ENCODE measurements at places on chromosomes 1 and 21. TPM values are rescaled to one million over a fixed set of nuclear protein-coding genes. Genes with fewer than 3 reads are reported as not detected.

DNA sequence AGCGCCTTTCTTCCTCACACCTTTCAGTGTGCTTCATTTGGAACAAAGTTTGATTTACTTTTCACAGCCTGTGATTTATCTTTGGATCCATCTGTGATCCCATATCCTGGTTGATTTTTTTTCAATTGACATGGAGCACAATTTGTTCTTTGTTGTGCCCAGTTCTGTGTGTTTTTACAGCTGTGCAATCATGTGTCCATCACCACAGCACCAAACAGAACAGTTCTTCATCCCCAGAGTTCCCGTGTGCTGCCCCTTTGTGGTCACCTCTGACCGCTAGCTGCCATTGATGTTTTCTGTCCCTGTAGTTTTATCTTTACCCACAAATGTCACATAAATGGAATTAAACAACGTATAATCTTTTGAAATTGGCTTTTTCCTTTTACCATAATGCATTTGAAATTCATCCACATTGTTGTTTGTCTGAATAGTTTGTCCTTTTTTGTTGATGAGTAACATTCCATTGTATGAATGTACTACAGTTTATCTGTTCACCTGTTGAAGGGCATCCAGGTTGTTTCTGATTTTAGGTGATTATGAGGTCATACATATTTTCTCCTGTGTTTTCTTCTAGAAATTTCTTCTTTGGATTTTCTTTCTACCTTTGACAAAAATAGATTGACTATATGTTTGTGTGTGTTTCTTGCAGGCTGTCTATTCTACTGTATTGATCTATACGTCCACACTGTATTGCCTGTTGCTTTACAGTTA is 17.4 kb downstream of the MIGA1 start:
- no peaks in the 10 kb centered on the region for H3K27me3 ChIP-seq
- no peak for DNase-seq
- H3K27ac ChIP-seq = no peak overlapping the region
- H3K36me3 ChIP-seq = peaks cover 5% of the 10 kb centered on the region
- H3K4me1 ChIP-seq = peaks cover 10% of the 10 kb centered on the region

DNA sequence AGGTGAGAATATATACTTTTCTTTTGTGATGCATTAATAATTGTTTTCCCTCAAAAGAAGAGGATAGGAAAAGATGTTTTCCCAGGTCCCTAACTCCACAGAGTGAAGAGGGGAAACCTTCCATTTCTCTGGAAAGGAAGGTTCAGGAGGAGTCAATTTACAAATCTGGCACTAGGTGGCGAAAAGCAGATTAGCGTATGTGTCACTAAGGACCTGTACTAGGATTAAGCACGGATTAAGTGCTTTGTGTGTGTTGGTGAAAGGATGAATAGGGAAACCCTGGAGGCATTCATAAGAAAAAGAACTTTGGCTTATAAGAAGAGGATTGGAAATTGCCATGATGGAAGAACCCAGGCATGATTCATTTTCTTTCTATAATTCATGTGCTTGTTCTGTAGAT is 410.1 kb upstream of the PLXNA2 start:
- no peak overlapping the region for H3K4me3 ChIP-seq
- H3K36me3 ChIP-seq = no peaks in the 10 kb centered on the region
- no peak overlapping the region for H3K27ac ChIP-seq
- DNase-seq = no peak

DNA sequence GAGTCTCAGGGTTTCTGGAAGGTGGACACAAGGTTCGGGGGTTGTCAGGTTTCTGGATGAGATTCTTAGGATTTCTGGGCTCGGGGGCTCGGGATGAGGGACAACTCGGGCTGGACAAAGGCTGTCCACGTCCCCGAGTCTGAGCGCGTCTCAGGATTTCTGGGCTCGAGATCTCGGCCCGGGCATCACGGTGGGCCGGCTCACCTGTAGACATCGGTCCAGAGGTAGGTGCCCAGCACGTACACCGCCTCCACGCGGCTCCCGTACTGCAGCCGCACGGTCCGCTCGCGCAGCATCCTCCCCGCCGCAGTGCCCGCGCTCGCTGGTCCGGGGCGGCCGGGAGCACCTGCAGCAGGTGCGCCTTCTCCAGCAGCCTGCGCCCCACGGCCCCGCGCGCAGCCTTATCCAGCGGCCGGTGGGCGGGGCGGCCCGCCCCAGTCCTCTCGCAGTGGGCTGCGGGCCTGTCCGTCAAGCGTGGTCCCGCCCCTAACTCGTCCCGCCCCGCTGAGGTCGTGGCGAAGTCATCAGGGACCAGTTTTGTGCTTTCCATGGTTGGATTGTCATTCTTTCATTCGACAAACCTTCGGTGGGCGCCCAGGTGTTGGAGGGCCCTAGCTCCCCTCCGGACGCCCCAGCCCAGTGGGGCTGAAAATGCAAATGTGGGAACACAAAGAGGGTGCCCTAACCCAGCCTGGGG is at the start of gene PADI2:
TSS of gene PADI2 (minus strand) at position 376 of the 697 bp plus-strand sequence. CDS start at position 296, 80 bp downstream.
- no peak for DNase-seq
- H3K4me1 ChIP-seq = no peaks in the 10 kb centered on the region
- no peak within 1 kb of the TSS for H3K4me3 ChIP-seq
- no peak within 1 kb of the TSS for H3K27ac ChIP-seq
- no peaks in the 10 kb centered on the region for H3K36me3 ChIP-seq

DNA sequence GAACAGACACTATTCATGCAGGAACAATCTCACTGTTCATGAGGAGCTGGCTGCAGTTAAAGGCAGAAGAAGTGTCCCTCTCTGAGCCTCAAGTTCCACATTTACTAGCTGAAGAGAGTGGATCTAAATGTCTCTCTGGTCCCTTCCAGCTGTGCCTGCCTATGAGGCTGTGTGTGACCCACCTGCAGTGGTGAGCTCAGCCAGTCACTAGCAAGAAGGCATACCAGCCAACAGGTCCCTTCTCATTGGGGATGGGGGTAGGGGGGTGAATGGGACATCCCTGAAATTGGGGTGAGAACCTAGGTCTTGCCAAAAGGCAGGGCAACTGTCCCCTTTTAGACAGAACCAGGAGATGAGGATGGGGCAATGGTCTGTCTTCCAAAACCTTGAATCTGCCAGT is 13.6 kb downstream of the RD3 start:
- no peak overlapping the region for H3K4me3 ChIP-seq
- H3K27ac ChIP-seq = no peak overlapping the region
- no peaks in the 10 kb centered on the region for H3K36me3 ChIP-seq
- DNase-seq = no peak
- no peaks in the 10 kb centered on the region for H3K4me1 ChIP-seq
- peaks cover 14% of the 10 kb centered on the region for H3K27me3 ChIP-seq

GRCh38 chr21:29121759-29122158 is 8.7 kb upstream of the MAP3K7CL start:
- no peaks in the 10 kb centered on the region for H3K27me3 ChIP-seq
- no peak overlapping the region for H3K27ac ChIP-seq

GRCh38 chr1:185520188-185520920 is 203.3 kb upstream of the IVNS1ABP start:
- no peaks in the 10 kb centered on the region for H3K27me3 ChIP-seq
- H3K27ac ChIP-seq = peak overlapping the region; percentile 47
- H3K4me3 ChIP-seq = no peak overlapping the region
- peaks cover 6% of the 10 kb centered on the region for H3K4me1 ChIP-seq

GRCh38 chr1:10802944-10803715 is 6.7 kb upstream of the CASZ1 start:
- peaks cover 71% of the 10 kb centered on the region for H3K27me3 ChIP-seq
- H3K4me1 ChIP-seq = no peaks in the 10 kb centered on the region
- no peak overlapping the region for H3K4me3 ChIP-seq
- no peak for DNase-seq

DNA sequence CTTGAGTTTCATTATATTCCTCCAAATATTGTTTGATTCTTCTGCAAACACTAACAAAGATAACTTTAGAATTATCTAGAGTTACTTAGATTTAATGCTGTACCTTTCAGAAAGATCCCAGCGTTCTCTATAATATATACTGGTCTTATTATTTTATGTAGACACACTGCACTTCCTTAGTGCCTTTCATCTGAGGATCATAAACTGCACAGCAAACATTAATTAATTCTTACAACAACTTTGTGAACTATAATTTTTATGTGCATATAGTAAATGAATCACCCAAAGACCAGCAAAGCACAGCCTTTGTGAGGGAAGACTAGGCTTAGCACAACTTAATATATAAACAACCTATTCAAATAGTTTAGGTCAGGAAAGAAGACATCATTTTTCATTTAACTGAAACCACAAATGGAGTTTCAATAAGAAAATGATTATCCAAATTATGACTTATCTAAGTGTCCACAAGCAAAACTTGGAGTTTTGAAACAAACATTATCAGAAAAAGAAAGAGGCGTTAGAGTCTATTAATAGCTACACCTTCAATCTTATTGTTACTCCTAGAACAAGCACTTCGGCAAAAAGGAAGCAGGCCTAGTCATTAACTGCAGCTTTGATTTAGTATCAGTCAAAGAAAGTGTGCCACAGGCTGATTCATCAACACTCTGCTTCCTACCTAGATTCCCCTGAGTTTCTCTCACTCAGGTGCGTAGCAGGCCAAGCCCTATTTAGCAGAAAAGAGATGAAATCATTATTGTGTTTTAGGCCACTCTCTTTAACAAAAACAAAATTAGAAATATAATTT is 22.5 kb upstream of the RC3H1 start:
- H3K4me3 ChIP-seq = no peak overlapping the region
- H3K4me1 ChIP-seq = no peaks in the 10 kb centered on the region
- DNase-seq = no peak
- no peak overlapping the region for H3K27ac ChIP-seq
- no peaks in the 10 kb centered on the region for H3K36me3 ChIP-seq

EXOC8 gene
- total RNA-seq = 20.2 TPM

RCC1 gene
- 57.1 TPM for total RNA-seq

TRIM58 gene
- total RNA-seq = 0.39 TPM

KRTAP7-1 gene
- total RNA-seq = not detected

DNA sequence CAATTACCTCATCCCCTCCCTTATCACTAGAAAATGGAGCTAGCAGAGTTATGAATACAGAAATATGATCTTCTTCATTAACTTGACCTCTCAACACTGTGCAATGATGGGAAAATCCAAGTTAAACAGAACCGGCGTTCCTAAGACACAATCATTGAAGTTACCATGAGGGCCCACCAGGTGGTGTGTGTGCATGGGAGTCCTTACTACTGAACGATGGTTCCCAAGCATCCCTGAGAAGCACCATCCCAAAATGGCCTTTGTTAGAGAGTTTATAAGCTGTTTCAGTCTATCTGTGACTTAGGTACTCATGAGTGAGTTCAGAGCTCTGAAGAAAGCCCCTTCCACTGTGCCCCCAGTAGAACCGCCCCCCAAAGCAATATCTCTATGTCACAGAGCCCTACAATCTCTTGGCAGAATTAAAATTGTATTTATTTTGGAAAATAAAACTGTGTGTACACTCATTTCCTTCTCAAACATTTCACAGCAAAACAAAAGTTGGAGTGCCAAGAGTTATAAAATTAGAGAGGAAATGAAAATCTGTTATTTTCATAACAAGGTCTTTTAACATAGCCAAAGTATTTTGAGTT is 56.8 kb downstream of the PLD5 start:
- no peak overlapping the region for H3K27ac ChIP-seq
- H3K27me3 ChIP-seq = no peaks in the 10 kb centered on the region
- H3K4me3 ChIP-seq = no peak overlapping the region
- no peak for DNase-seq
- no peaks in the 10 kb centered on the region for H3K4me1 ChIP-seq

OPRD1 gene
- total RNA-seq = not detected

GRCh38 chr1:42993502-42994136 is 35.0 kb upstream of the SLC2A1 start:
- H3K27me3 ChIP-seq = peaks cover 3% of the 10 kb centered on the region
- H3K4me1 ChIP-seq = no peaks in the 10 kb centered on the region
- peaks cover 4% of the 10 kb centered on the region for H3K36me3 ChIP-seq

DNA sequence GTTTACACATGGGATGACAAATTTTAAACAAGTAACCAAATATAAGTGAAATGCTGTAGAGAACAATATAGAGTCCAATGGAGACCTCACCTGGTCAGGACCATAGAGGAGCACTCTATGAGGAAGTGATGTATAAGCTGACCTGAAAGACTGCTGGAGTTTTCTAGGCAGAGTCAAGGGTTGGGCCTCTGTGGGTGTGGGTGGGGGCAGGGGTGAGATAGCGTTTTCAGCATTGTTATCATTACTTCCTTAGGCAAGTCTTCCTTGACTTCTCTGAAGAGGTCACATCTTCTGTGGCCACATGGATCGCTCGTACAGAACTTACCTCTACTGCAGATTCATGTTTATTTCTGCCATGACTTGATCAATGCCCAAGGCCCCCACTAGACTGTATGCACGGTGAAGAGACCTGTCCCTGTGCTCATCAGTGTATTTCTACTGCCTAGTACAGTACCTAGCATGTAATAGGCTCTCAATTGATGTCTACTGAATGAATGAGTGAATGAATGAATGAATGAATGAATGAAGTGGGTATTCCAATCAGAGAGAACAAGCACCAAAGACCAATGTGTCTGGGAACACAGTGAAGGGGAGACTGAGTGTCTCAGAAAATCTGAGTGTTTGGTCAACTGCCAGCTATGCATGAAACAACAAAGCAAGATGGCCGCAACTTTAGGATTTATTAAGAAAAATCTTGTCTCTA is 116.5 kb downstream of the RNF220 start:
- H3K27me3 ChIP-seq = no peaks in the 10 kb centered on the region
- H3K27ac ChIP-seq = no peak overlapping the region
- H3K4me3 ChIP-seq = no peak overlapping the region
- no peaks in the 10 kb centered on the region for H3K36me3 ChIP-seq
- no peak for DNase-seq

- no peak for DNase-seq
- H3K36me3 ChIP-seq = peaks cover 41% of the 10 kb centered on the region
- peak overlapping the region; percentile 58 for H3K4me3 ChIP-seq
- H3K4me1 ChIP-seq = peaks cover 63% of the 10 kb centered on the region
- H3K27me3 ChIP-seq = no peaks in the 10 kb centered on the region
- H3K27ac ChIP-seq = peak overlapping the region; percentile 96
Measured at GRCh38 chr21:14483296-14483695, 62.8 kb downstream of the SAMSN1 start.

GRCh38 chr1:43172527-43172972 is 420 bp downstream of the CFAP57 start:
- H3K4me3 ChIP-seq = peak overlapping the region; percentile 100
- peaks cover 20% of the 10 kb centered on the region for H3K36me3 ChIP-seq
- peak overlapping the region; percentile 91 for H3K27ac ChIP-seq
- peaks cover 27% of the 10 kb centered on the region for H3K27me3 ChIP-seq
- peak; percentile 86 for DNase-seq

DNA sequence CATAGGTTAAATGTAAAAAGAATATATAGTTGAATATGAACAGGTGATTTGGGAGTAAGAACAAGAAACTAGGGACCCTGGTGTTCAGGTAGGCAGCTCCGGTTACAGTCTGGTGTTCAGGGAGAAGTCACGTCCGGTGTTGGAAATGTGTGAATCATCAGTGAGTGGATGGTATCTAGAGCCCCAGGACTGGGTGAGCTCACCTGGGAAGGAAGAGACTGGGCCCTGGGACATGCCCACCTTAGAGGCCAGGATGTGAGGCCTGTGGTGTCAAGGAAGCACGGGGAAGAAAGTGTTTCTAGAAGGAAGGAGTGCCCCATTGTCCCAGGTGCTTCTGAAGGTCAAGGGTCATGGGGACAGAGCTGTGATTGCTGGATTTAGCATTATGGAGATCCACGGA is 1.5 kb upstream of the GJB3 start:
- no peak overlapping the region for H3K4me3 ChIP-seq
- no peaks in the 10 kb centered on the region for H3K36me3 ChIP-seq
- no peaks in the 10 kb centered on the region for H3K4me1 ChIP-seq
- no peak overlapping the region for H3K27ac ChIP-seq

- peak overlapping the region; percentile 51 for H3K27ac ChIP-seq
- DNase-seq = no peak
- H3K27me3 ChIP-seq = no peaks in the 10 kb centered on the region
- H3K36me3 ChIP-seq = peaks cover 14% of the 10 kb centered on the region
Measured at GRCh38 chr1:206734499-206735142, 36.0 kb upstream of the IL19 start.

- H3K4me1 ChIP-seq = no peaks in the 10 kb centered on the region
- H3K27ac ChIP-seq = no peak overlapping the region
- peaks cover 5% of the 10 kb centered on the region for H3K27me3 ChIP-seq
- H3K4me3 ChIP-seq = no peak overlapping the region
- DNase-seq = no peak
Measured at GRCh38 chr1:10704368-10704882, 92.0 kb downstream of the CASZ1 start.

PCNT gene
- total RNA-seq = 120 TPM
